NCI-H510A treated with DMSO at 0.1 percent for 48 hours (cell line): ENCODE measurements at places on chromosomes 3 and 15.

DNA sequence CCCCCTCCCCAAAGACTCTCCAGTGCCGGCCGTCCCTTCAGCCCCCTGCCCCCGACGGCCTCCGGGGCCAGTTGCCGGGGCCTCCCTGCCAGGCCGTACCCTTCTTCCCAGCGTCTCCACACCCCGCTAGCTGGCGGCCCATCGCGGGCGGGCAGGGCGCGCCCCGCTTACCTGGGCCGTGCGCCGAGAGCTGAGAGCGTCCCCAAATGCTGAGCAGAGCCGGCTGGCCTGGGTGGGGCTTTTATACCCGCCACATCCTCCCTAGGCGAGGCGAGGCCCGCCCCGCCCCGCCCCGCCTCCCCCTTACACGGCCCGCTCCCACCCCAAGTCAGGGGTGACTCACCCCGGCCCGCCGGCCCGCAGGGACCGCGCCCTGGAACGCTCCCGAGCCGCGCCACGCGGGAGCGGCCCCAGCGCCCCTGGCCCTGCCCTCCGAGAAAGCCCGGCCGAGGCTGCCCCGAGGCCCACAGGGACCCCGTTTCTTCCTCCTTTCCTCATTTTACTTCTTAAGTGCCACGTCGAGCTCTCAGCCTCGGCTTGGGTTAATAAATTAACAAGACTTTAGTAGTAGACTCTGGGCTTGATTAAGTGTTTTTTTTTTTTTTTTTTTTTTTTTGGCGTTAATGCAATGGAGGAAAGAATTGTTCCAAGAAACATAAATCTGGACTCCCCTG is at the start of gene ANXA2:
Gene ANXA2, minus strand, starts transcription at position 215 of the 674 bp plus-strand sequence. CDS start 11,911 bp downstream, outside the sequence.
- DNase-seq, result no peak

- no peak for DNase-seq
These were observed 3.5 kb upstream of the KBTBD8 start for GRCh38 chr3:66994588-66994987.

- no peak for DNase-seq
These were observed 51.7 kb downstream of the FAM174B start for GRCh38 chr15:92603743-92604470.

- DNase-seq, result no peak
These were observed 79.8 kb downstream of the CNTN6 start for GRCh38 chr3:1172644-1173043.

DNA sequence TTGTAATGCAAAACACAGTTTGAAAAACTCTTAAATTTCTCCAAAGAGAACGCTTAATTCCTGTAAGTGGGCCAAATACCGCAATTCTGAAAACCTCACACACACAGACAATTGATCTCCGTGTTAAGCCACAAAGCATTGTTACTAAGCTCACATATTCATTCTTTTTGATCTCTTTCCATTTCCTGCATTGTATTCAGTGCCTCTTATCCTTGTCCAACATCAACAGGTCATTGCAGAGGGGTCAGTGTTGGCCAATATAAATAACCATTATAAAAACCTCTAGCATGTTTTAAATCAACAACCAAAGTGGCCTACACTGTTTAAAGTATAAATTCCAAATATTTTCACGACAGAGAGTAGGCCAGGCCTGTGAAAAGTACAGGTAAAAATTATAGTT is 171.1 kb downstream of the PDZRN3 start:
- DNase-seq, result no peak
